Fibroblast of skin of scalp (primary cell): ENCODE measurements at places on chromosomes 13 and 19.

DNA sequence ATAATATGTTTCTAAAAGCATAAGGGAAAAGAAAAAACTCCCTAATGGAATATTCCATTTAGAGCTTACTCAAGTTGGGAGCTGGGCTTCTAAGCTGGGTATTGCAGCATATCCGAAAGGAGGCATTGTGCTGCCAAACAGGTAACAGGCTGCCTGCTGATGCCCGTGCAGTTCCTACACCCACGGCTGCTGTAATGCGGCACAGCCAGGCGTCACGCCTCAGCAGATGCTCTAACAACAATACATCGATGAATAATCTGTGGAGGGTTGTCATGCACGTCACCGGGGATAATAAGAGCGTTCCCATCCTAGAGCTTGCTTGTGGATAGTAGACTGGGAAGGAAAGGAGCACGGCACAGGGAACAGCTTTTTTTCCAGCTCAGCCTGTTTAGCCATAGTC is 1582.1 kb upstream of the SLC10A2 start:
- DNase-seq, result no peak

GRCh38 chr13:27271570-27272096 is 1.0 kb downstream of the RASL11A start:
- DNase-seq, result no peak

DNA sequence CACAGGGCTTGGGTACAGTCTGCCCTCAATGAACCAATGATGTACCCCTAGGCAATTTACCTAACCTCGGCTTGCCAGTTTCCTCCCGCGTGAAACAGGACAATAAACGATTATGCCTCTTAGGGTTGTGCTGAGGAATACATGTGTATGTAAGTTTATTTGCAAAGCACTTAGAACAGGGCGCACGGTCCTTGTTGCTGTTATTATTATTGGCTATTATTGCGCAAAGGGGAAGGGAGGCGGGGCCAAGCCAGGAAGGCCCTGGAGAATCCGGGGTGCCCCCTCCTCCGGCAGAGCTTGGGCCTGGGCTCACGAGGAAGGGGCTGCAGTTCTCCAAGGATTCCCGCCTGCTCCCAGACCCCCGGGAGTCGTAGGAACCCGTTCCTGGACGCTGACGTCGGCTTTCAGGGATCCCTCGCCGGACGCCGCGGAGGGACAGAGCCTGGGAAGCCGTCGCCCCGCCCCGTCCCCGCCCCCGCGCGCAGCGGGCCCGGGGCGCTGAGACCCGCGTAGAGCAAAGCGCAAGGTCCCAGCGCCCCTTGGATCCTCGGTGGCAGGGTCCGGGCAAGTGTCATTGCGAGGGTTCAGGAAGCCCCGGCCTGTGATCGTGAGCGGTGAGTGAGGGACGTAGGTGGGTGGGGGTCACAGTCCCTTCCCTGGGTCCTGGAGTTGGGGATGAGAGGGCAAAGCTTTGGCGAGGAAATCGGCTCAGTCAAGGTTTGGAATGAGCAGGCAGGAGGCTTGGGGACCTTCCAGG is at the start of gene TMEM91:
Gene TMEM91, plus strand, starts transcription at position 293 of the 757 bp plus-strand sequence. CDS start 1,777 bp downstream, outside the sequence.
- no peak for DNase-seq

- peak; percentile 74 for DNase-seq
These were observed 42.8 kb upstream of the CLDN10 start for GRCh38 chr13:95509521-95510310.

DNA sequence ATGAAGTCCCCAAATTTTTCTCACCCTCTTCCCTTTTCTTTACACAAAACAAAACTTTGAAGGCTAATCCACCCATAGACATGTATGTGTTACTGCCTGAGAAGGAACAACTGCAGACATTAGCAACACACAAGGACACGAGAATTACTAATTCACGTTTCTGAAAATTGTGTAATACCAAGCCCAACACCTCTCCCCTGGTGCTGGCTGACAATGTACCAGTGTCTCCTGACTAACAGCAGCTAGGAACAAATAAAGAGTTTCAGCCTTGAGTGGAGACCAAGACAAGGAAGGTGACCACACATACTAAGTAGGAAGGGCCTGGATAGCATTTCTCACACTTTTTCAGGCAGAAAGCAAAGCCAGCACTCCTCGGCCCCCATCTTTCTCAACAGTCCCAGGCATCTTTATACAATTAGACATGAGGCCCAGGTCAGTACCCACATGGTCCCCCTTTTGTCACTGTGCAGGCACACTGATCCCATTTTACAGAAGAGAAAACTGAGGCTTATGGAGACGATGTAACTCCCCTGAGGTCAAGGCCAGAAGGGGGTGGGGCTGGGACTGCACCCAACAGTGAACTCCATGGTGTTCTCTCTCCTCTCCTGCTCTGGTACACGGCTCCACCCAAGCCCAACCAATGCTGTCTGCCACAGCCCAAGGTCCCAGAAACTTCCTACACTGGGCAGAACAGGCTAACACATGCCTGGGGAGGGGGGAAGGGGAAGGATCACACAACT is 8.7 kb downstream of the BRD4 start:
- DNase-seq, result peak; percentile 54

DNA sequence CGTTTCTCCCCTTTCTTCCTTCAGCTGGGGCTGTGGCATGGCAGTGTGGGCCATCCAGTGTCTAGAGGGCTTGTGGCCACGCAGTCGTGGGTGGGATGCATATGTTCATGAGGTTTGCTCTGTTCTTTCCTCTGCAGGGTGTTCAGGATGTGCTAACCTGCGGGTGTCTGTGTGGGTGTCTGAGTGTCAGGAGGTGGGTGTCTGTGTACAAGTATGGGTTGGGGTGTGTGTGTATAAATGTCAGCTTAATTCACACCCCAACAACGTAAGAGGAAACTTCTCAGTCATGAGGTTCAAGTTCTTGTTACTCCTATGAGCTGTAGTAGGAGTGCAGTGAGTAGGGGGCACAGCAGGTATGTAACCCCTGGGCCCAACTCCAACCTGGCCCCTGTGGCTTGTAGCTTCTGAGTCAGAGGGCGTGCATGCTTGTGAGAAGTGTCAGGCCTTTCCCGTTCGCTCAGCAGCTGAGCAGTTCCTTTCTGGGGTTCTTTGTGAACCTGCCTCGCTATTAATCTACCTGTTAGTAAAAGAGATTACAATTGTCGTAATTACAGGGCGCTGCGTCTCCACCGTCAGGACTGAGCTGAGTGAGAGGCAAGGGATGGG is 49.1 kb downstream of the NFIX start:
- DNase-seq, result no peak

DNA sequence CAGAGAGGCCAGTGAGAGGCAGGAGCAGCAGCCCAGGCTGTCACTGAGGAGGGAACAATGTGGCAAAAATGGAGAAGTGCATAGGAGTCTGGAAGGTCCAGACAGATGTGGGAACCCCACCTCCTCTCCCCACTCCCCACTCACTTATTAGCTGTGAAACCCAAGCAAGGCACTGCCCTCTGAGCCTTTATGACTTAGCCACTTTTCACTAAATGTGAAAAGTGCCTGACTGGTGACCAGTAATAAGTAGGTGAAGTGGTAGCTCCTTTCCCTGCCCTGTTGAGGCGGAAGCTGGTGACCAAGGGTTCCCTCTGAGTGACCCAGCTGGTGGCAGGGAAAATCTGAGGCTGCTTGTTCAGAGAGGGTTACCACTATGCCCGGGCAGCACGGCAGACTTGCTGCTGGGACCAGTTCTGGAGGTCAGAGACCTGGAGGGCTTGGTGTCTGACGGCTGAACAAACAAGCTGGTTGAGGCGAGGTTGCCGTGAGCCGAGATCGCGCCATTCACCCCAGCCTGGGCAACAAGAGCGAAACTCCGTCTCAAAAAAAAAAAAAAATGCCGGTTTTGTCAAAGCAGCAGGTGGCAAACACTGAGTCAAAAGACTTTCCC is 80.0 kb downstream of the ZNF429 start:
- DNase-seq, result no peak

DNA sequence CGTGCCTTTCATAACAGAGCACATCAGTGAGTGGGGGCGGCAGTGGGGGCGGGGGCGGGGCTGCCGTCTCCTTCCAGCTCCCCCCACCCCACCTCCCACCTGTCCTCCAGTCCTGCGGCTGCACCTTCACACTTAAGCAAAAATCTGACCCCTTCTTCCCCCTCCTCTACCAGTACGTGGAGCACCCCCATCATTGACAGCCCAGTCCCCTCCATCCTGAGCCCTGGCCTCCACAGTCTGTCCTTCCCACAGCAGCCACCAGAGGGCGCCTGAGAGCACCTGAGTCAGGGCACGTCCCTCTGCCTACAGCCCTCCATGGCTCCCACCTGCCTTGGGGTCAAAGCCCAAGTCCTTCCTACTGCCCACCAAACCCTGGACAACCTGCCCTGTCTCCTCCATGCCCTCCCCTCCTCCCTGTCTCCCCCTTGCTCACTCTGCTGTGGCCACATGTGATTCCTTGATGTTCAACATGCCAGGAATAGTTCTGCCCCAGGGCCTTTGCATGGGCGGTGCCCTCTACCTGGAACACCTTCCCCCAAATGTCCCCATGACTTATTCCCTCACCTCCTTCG is 4.0 kb downstream of the EBI3 start:
- DNase-seq, result peak; percentile 25

DNA sequence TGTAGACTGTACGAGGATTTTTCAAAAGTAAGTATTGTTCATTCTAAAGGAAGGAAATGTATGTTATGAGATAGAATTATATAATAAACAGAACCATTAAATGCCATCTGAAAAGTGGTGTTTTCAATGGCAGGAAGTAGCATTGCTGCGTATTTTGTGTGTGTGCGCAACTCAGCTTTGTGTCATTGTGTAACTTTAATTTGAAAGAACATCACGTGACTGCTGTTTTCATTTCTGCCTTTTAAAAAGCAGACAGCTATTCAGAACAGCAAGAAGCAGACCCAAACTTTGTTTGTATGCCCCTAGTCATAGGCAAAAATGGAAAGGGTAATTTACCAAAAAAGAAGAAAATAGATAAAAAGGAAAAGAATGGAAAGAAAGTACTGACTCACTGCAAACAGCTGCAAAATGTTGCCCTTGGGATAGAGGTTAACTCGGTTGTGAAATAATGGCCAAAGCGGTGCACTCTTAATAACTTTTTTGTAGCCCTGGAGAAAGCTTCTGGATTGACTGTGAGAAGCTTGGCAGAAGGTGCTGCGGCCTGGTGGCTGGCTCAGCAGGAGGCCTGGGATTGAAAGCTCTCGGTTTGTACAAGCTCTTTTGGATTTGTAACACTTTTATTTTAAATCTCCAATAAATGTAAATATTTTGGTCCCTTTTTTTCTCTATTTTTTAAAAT is 97.3 kb downstream of the GGACT start:
- DNase-seq, result no peak

DNA sequence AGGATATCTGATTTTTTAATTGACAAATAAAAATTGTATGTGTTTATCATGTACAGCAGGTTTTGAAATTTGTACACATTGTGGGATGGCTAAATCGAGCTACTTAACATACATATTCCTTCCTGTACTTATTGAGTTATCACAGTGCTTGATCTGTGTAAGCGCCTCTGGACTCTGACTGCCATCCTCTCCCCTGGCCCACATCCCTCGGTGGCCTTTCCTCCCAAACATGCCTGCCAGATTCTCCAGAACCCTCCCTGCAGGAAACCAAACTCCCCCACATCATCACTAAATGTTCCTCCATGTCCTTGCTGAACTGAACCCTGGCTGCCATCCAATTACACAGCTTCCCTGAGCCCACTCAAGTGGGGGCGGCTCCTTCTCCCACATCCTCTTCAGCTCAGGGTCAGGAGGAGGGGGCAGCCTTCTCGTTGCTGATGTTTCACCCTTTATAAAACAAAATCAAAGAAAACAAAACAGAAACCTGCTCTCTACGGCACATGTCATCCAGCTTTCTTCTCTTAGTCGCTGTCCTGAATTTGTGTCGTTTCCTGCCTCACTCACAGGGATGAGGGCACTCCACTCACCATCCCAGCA is 97.1 kb upstream of the SPATA13 start:
- no peak for DNase-seq

- no peak for DNase-seq
These were observed 60.5 kb downstream of the MAP4K1 start for GRCh38 chr19:38557205-38557799.

- no peak for DNase-seq
These were observed 33.2 kb downstream of the DPF1 start for GRCh38 chr19:38190793-38191192.

- DNase-seq, result no peak
These were observed 15.7 kb downstream of the TYK2 start for GRCh38 chr19:10364644-10365043.

DNA sequence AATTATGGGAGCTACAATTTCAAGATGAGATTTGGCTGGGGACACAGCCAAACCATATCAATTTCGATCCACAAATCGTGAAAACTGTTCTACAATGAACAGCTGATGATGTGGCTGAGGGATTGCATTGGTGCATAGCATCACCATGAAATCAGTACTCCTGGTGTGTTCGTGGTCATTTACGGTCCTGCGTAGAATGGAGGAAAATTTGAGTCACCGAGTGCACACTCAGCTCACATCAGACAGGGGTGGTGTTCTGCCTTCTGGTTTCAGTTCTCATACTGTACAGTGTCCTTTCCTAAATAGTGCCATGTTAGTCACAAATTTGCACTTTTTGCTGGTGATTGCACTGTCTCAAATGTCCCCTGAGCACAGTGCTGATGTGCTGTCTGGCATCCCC is 39.2 kb downstream of the MYH14 start:
- no peak for DNase-seq

- DNase-seq, result no peak
These were observed 2227.9 kb upstream of the PCDH20 start for GRCh38 chr13:63643543-63643942.

GRCh38 chr13:30915691-30916541 is 9.8 kb downstream of the MEDAG start:
- DNase-seq, result no peak

- DNase-seq, result peak; percentile 30
These were observed 5.5 kb downstream of the MAB21L1 start for GRCh38 chr13:35470671-35471661.

DNA sequence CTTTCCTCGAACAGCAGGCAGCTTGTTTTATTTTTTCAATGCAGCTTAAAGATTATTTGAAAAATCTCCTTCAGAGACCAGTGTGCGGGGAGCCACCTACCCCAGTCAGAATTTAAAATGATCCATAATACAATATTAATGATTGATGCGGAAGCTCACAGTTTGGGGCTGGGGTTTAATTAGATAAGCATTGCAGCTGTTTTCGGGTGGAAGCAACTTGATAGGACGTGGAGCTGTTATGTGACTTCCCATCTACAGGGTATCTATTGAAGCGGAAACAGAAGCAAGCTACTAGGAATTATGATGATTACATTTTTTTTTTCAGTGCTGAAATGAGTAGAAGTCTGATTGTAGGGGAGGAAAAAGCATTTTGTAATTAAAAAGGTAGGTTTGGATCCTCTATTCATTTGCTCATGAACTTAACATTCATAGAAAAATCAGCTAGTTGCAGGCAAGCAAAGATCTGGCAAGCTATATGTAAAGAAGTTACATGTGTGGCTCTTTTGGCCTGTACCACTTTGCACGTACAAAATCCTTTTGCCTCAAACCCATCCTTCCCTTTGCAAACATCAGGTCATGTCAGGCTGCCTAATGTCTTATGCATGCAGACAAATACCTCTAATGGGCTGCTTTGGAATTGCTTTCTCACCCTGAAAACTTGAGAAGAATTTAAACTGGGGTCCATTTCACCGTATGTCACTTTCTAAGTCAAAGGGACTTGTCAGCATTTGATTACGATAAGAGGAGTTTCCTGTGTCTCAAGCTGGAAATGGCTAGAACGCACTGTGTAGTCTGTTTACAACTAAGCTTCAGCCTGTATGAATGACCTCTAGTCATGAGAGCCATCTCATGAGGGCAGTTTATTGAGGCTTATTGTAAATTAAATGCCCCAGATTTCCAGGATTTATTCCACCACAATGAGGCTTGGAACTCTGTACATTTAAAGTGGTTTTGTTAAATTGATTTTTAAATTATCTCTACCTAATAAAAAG is 267.1 kb upstream of the TMTC4 start:
- no peak for DNase-seq
